ENCODE measurements at places on chromosomes 5 and 9.

GRCh38 chr5:156295431-156295830 is 31.5 kb upstream of the SGCD start:
- no peak for DNase-seq

DNA sequence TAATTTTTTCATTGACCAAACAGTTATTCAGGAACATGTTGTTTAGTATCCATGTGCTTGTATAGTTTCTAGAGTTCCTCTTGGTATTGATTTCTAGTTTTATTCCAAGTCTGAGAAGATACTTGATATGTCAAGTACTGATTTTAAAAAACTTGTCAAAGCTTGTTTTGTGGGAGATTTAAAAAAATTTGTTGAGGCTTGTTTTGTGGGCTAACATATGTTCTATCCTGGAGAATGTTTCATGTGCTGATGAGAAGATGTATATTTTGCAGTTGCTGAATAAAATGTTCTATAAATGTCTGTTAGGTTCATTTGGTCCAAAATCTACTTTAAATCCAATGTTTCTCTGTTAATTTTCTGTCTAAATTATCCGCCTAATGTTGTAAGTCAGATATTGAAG is 1065.1 kb upstream of the WWC1 start:
- no peak for DNase-seq

GRCh38 chr5:91443761-91444467 is 60.8 kb upstream of the ARRDC3 start:
- no peak for DNase-seq

DNA sequence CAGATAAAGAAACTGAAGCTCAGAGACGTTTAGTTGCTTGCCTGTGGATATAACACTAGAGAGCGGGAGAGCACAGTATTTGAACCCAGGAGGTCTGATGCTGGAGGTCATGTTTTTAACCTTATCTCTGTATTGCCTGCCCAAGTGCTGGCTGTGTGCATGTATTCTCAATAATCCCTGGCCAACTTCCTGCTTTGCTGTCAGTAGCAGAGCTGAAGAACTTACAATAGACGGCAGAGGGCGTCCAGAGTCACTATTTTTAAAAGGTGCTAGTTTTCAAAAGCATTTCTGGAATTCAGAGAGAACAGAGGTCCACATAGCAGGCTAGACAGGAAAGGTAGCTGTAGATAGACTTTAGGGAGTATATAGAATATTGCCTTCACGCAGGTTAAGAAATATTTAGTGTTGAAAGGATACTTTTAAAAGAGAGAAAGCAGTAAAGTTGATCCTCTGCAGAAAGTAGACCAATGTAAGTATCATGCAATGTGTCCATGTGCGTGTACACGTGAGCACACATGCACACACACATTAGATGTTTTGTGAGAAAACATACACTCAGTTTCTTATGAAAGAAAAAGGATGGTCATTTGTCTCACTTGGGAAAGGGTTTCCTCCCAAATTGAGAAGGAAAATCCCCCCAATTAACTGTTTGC is 46.3 kb downstream of the PTCD2 start:
- peak; percentile 32 for DNase-seq

DNA sequence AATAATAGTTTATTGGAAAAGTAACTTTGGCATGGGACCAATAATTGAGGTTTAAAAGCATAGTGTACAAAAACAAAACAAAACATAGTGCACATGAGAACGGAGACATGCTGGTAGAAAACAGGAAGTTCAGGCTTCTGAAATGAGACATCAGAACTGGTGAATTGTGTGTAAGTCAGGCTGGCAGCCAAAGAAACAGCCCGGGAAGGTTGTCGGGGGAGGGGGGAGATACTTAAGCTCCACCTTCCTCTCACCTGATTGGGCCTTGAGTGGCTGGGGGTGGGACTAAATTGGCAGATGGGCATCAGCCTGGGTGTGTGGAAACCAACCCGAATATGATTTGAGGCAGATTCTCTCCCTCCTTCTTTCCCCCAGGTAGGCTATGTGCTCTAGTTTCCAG is 256.3 kb downstream of the SMARCA2 start:
- no peak for DNase-seq

DNA sequence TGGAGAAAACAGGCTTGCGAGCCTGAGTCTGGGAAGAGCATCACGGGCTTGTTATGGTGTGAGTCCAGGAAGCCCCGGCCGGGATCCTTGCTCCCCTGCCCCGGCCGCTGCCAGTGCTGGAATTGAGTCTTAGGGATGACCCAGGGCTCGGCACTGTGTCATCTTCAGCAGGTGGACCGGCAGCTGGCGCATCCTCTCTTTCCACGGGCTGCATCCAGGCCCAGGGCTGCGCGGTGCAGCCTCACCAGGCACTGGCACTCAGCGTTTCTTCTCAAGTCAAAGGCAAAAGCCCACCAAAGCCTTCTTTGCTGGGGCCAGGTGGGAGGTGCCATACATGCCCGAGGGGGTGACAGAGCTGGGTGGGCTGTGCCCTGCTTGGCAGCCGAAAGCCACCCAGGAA is 46.6 kb downstream of the COL5A1 start:
- DNase-seq = no peak

- peak; percentile 90 for DNase-seq
Measured at GRCh38 chr5:52725065-52725746, 62.5 kb upstream of the ITGA1 start.

DNA sequence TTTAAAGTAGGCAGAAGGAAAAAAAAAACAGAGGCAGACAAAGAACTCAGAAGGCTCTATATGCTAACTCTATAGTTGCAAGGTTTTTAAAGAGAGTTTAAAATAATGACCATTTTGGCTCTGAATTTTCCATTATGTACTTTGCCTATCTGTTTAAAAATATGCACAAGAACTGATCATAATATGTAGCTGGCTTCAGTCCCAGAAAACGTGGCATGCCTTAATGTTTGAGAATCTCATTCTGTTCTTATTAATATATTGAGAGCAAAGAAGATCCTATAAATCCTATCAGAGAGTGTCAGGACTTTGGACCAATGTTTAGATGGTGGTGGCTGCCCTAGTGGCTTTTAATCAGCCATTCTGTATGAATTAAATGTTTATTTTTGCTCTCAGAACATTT is 121.5 kb downstream of the JMY start:
- DNase-seq = no peak

DNA sequence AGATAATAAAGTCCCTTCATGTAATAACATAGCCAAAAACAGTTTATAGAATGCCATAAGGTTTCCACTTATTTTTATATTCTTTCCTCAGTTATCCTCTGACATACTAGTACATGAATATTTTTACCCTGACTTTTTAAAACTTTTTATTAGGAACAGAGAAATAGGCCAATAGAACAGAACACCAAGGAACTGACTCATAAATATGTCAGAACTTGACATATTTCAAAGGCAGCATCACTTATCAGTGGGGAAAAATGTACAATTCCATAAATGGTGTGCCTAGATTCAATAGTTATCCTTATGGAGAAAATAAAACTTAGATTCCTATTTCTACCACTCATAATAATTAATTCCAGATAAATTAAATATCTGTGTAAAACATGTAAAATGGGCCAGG is 9.4 kb downstream of the STARD4 start:
- DNase-seq = no peak

DNA sequence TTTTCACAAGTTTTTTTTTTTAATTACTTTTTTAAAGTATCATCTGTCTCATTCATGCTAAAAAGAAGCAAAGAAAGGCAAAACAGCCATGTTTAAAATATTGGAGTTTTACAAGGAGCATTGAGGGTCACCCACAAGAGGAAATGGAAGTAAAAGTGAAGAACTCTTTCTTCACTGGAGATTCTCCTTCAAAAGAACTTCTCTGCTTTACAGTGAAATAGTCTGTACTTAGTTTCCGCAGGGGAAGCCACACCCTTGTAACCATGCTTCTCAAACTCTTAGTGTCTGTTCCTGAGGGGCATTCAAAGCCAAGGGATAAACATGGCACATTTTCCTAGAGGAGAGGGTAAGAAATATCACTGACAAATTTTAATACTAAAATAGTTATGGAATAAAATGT is 8.6 kb downstream of the C9orf72 start:
- DNase-seq = no peak

GRCh38 chr5:180046656-180047055 is 24.9 kb downstream of the RNF130 start:
- no peak for DNase-seq

- no peak for DNase-seq
Measured at GRCh38 chr5:150765799-150766169, 7.0 kb upstream of the DCTN4 start.

DNA sequence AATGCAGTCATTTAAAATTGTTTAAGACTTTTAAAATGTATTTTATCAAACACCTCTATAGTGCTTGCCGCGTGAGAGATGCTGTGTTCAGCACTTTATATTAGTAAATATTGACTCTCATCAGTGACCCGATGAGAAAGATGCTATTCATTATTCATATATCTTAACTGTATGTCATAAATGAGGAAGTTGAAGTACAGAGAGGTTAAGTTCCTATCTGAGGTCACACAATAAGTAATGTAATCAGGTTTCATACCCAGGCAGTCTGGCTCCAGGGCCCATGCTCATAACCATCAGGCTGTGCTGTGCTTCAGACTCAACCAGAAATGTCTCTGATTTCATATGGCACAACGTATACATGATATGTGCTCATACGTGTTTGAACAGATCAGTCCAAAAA is 119.0 kb downstream of the SV2C start:
- DNase-seq = no peak

- DNase-seq = no peak
Measured at GRCh38 chr9:83197591-83197990, 134.6 kb upstream of the RASEF start.

DNA sequence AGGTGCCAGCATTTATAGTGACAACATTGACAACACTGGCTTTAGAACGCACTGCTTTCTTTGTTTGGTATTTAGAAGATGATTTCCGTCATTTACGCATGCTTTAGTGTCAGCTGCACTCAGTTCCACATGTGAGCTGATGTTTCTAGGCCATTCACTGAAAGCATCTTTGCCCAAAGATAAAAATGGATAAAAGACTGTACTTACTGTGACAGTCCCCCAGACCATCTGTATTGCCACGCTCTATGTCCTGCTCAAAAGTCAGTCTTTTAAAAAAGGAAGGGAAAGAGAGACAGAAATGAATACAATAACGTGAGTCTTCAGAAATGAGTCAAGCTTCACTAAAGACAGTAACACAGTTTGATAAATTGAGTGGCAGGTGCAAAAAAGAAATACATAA is 99.3 kb downstream of the SEMA6A start:
- no peak for DNase-seq

DNA sequence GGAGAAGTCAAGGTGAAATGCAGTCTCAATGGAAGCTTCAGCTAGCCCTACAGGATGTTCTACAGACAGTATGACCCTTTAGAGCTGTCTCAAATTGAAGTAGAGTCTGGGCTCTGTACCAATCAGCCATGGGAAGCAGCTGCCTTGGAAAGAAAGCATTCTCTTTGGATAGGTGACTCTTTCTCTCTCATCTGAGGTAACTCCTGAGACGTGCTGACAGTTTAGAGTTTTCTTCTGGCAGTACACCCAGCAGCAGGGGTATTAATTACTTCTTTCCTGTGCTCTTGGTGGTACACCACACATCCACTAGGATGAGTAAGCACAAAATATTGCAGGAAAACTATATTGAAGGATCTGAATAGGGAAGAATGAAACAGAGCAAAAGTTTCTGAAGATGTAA is 329.6 kb upstream of the RGMB start:
- no peak for DNase-seq

Data from naive thymus-derived CD4-positive, alpha-beta T cell (primary cell).